ENCODE measurements at places on chromosomes 3 and 15. TPM values are rescaled to one million over a fixed set of nuclear protein-coding genes. Genes with fewer than 3 reads are reported as not detected.

Gene SLCO2A1
- 4.4 TPM for total RNA-seq

Gene SCN11A
- total RNA-seq, result 0.64 TPM

Gene RPL39L
- total RNA-seq, result 11.8 TPM

Gene OSBPL10
- total RNA-seq, result 9.2 TPM

Gene DZIP3
- 52.5 TPM for total RNA-seq

Gene NXPE3
- total RNA-seq, result 12.3 TPM

Gene NEK11
- 24.5 TPM for total RNA-seq
